Uterine smooth muscle cell (primary cell): ENCODE measurements at places on chromosomes 2 and 18. TPM values are rescaled to one million over a fixed set of nuclear protein-coding genes. Genes with fewer than 3 reads are reported as not detected.

The C2orf15 gene
- total RNA-seq = not detected in 2 replicates

The KCMF1 gene
- total RNA-seq = 85.7 and 87.5 TPM in 2 replicates

The LYG2 gene
- not detected in 2 replicates for total RNA-seq

The DSG2 gene
- 22.2 and 30.1 TPM in 2 replicates for total RNA-seq

The ANKRD30BL gene
- total RNA-seq = not detected in 2 replicates

The GPATCH11 gene
- total RNA-seq = 7.6 and 12.9 TPM in 2 replicates

The LHCGR gene
- not detected in 2 replicates for total RNA-seq

The GCG gene
- total RNA-seq = not detected in 2 replicates

The MYL12A gene
- 717 and 782 TPM in 2 replicates for total RNA-seq

The TUBB6 gene
- 487 and 1,381 TPM in 2 replicates for total RNA-seq

The NOL4 gene
- total RNA-seq = not detected in 2 replicates

The NDC80 gene
- 17.2 and 64.5 TPM in 2 replicates for total RNA-seq

The ADAM23 gene
- 9.9 and 10.5 TPM in 2 replicates for total RNA-seq

The DYNAP gene
- total RNA-seq = not detected in 2 replicates

The CHMP1B gene
- 50.7 and 58.0 TPM in 2 replicates for total RNA-seq

The GREB1L gene
- 4.2 and 5.0 TPM in 2 replicates for total RNA-seq

The ARHGAP28 gene
- total RNA-seq = 5.2 and 5.9 TPM in 2 replicates

The MERTK gene
- total RNA-seq = 0.11 and 0.37 TPM in 2 replicates

The M1AP gene
- under 0.01 and 0.12 TPM in 2 replicates for total RNA-seq

The PLEKHM3 gene
- 11.7 and 16.6 TPM in 2 replicates for total RNA-seq

The FOXD4L1 gene
- total RNA-seq = 0.12 TPM in 1 of 2 replicates, not detected in the other

The ARHGAP25 gene
- total RNA-seq = 1.1 and 3.7 TPM in 2 replicates

The SH3RF3 gene
- total RNA-seq = 2.1 and 4.7 TPM in 2 replicates

The SERPINB3 gene
- not detected in 2 replicates for total RNA-seq

The HOXD8 gene
- total RNA-seq = 2.4 and 4.4 TPM in 2 replicates

The C2orf92 gene
- 2.0 and 2.5 TPM in 2 replicates for total RNA-seq

The TSPYL6 gene
- total RNA-seq = not detected in 2 replicates

The COL4A4 gene
- 0.75 and 2.7 TPM in 2 replicates for total RNA-seq

The CLASP1 gene
- 36.2 and 39.6 TPM in 2 replicates for total RNA-seq

The KCNK3 gene
- 0.44 TPM in 1 of 2 replicates, not detected in the other for total RNA-seq

The ACADL gene
- total RNA-seq = 0.11 and 0.50 TPM in 2 replicates

The CPLX4 gene
- not detected in 2 replicates for total RNA-seq

The GPR75 gene
- 1.1 and 1.4 TPM in 2 replicates for total RNA-seq

The SCN3A gene
- 0.12 and 0.66 TPM in 2 replicates for total RNA-seq

The ABCG5 gene
- total RNA-seq = not detected in 2 replicates

The EIF5B gene
- 28.1 and 37.7 TPM in 2 replicates for total RNA-seq

The DOK6 gene
- total RNA-seq = 1.2 and 2.7 TPM in 2 replicates

The EMX1 gene
- not detected in 2 replicates for total RNA-seq

The COLEC12 gene
- 7.2 and 13.2 TPM in 2 replicates for total RNA-seq

The REG3G gene
- not detected in 2 replicates for total RNA-seq

The APOB gene
- total RNA-seq = under 0.01 TPM in 2 replicates

The SCN1A gene
- total RNA-seq = 0.11 and 0.75 TPM in 2 replicates

The TRIM43 gene
- total RNA-seq = not detected in 2 replicates

The MYO7B gene
- total RNA-seq = under 0.01 and 0.12 TPM in 2 replicates
